Activated T-helper 9 cell treated with anti-CD3 and anti-CD28 coated beads, Interleukin-2, amount 50 U/mL, for 16 hours (primary cell): ENCODE measurements at places on chromosomes 16 and 17.

GRCh38 chr16:5870886-5871691 is 773.5 kb upstream of the EEF2KMT start:
- DNase-seq = no peak

- peak; percentile 32 for DNase-seq
Observed at GRCh38 chr16:89122322-89122851, 28.7 kb downstream of the ACSF3 start.

- no peak for DNase-seq
Observed at GRCh38 chr16:4407543-4408322, 8.7 kb downstream of the CORO7 start.

GRCh38 chr17:31068291-31068690 is 26.5 kb upstream of the NF1 start:
- DNase-seq = peak; percentile 2

- no peak for DNase-seq
Observed at GRCh38 chr17:21330436-21331160, 45.6 kb upstream of the KCNJ12 start.

- DNase-seq = no peak
Observed at GRCh38 chr16:19753815-19754643, 36.0 kb downstream of the IQCK start.

- no peak for DNase-seq
Observed at GRCh38 chr17:28511858-28512461, 5.8 kb downstream of the FOXN1 start.

- no peak for DNase-seq
Observed at GRCh38 chr17:81166033-81166492, at the start of gene AATK. AATK (minus strand) TSS chr17:81166221; CDS start chr17:81165992, 229 bp downstream.

DNA sequence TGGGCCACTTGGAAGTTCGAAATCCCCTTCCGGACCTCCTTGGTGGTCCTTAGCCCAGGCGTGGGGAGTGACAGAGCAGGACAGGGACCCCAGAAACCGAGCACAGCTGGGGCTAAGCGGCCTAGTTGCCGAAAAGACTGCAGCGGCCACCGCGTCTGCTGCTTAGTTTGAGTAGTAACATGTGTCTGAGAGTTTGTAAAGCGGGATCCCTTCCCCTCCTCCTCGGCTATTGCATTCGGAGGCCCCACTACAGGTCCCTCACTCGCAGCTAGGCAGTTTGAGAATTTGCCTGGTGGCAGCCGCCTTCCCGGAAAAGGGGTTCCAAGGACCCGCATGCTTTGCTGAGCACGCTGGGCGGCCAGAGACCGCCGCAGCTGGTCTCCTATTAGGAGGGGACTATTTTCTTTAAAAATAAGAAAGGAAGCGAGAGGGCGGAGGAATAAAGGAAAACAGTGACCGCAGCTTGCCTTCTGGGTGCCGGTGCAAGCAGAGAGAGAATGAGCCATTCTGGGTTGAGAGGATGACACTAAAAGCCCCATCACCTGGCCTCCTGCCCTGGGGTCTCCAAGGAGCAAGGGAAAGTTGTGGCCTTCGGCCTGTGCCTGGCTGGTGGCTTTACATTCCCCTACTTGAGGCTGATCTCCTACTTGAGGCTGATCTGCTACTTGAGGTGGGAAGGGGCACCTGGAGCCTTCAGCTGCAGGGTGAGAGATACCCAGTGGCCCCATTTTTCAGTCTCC is 1.1 kb upstream of the HOXB5 start:
- no peak for DNase-seq

DNA sequence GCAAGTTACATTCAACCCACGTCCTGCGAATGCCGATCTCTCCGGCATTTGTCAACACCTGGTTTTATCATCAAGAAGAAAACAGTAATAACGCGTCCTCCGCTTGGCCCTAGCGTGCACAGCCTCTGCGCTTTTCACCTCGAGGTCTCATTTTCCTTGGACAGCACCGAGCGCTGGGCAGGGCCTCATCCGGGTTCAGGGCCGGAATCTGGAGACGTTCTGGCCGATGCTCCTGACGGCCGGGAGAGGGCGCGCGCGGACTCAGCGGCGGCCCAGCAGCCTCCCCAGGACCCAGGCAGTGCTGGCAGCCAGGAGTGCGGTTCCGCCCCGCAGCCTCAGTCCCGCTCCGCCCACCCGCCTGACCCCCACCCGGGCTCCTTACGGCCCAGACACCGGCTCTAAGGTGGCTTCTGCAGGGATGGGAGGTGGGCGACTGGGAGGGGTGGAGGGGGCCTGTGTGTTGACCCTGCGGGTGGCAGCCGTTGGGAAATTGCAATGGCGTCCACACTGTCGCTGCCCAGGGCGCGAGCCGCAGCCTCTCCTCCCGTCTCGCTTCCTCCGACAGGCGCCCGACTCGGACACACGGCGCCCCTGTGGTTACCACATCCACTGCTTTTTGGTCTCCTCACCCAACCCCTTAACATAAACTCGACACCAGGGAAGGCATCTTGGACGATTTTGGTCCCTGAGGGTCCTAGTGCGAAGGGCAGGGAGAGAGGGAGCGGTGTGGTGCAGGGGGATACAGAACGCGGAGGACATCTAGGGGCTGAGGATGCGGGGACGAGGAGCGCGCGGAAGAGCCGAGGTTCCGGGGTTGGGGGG is 7.4 kb upstream of the FLYWCH1 start:
- peak; percentile 70 for DNase-seq

DNA sequence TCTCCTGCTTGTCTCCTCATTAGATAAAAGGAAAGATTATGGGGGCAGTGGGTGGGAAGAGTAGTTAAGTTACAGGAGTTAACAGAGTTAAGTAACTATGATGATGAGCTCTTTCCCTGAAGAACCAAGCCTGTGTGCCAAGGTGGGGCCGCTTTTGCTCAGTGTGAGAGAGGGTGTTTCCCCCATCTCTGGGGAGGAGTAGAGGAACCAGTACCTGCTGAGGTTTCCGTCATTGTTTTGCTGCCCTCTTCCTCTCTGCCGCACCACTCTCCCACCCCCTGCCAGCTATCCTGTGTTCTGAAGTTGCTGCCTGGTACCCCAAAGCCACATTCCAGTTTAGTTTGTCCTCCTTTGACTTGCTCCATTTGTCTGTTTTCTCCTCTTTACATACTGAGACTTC is 20.8 kb upstream of the KRT10 start:
- DNase-seq = no peak

- DNase-seq = no peak
Observed at GRCh38 chr16:88754109-88754911, 30.7 kb downstream of the PIEZO1 start.

GRCh38 chr17:54933921-54934320 is 33.3 kb downstream of the TOM1L1 start:
- no peak for DNase-seq

- DNase-seq = no peak
Observed at GRCh38 chr16:85245307-85246172, 133.3 kb upstream of the CIBAR2 start.

GRCh38 chr17:31786796-31787481 is 72.1 kb downstream of the COPRS start:
- DNase-seq = no peak

DNA sequence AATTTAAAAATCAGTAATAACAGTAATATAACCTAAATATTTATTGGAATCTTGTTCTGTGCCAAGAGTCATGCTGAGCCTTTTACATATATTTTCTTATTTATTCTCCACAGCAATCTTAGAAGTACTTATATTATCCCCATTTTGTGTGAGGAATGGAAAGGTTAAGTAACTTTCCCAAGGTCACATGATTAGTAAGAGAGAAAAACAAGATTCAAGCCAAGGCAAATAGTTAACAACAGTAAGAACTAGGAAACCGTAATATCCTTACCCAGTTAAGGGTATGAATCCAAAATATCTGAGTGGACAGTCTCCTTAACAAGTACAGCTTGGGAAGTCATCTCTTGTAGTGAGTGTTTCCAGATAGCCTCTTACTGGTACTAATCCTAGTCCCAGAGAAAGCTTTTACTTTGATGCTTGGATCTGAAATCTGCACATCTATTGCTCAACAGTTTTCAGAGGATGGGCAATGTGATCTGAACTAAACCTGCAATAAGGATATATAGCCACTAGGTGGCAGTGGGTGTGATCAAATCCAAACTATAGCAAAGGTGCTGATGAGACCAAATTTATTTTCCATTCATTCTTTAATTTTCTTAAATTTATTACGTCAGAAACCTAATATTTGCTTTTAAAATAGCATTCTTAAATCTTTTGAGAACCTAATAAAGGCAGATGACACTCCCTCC is 23.3 kb downstream of the SHISA6 start:
- no peak for DNase-seq

- no peak for DNase-seq
Observed at GRCh38 chr17:80060644-80061043, 24.2 kb downstream of the CCDC40 start.
